Kidney capillary endothelial cell (primary cell): ENCODE measurements at places on chromosomes 6 and 20.
A peak's percentile ranks its signal among the peaks of the same experiment; 100 is the strongest.

DNA sequence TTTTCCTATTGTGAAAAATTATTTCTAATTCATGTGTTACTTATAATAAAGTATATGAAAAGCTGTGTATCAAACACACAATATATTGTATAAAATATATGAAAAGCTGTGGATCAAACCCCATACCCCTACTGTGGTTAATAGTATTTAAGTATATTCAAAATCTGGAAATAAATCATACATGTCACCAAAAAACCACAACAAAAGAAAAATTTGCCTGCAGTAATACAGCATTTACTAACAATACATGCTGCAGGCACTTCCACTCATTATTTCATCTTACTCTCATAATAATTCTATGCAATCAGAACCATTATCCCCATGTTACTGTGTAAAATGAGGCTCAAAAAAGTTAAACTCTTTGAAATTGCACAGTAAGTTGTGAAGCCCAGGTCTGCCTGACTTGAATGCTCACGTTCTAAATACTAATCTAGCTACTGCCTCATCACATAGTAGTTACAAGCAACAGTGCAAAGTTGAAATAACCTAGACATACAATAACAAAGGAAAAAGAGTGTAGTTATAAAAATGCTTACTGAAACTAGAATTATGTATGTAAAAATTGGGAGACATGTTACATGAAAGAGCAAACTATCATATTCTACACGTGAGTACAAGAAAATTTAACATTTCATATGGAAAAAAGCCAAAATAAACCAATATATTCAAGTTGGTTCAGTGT, 61.7 kb downstream of the FAM217A start:
- no peak for DNase-seq

GRCh38 chr20:35823147-35823546, 51.3 kb downstream of the PHF20 start:
- DNase-seq: no peak

- peak; percentile 16 for DNase-seq
These were observed 2.9 kb upstream of the TRIM39 start for GRCh38 chr6:30323806-30324205.

- no peak for DNase-seq
These were observed 53.3 kb upstream of the HFE start for GRCh38 chr6:26033941-26034354.

GRCh38 chr6:12848964-12849808, 132.6 kb downstream of the PHACTR1 start:
- no peak for DNase-seq

- no peak for DNase-seq
These were observed 11.8 kb downstream of the MAP3K4 start for GRCh38 chr6:161003336-161003735.

GRCh38 chr20:24943731-24944130, 5.3 kb upstream of the CST7 start:
- no peak for DNase-seq

DNA sequence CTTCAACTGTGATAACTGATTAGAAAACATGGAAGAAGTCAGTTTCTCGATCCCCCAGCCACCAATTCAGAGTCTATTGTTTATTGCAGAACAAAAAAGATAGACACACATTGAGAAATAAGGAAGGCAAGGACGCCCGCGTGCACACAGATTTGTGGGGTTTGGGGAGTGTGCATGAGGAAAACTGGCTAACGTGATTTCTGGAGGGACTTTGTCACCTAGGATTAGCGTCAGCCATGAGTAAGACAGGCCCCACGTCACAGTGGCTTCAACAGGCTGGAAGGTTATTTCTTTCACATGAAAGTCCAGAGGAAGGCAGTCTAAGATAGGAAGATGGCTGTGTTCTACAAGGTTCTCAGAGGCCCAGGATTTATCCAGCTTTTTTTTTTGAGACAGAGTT, 7.7 kb downstream of the ZNF341 start:
- DNase-seq: no peak

- DNase-seq: no peak
These were observed 2.8 kb downstream of the TMC2 start for GRCh38 chr20:2538931-2539720.

DNA sequence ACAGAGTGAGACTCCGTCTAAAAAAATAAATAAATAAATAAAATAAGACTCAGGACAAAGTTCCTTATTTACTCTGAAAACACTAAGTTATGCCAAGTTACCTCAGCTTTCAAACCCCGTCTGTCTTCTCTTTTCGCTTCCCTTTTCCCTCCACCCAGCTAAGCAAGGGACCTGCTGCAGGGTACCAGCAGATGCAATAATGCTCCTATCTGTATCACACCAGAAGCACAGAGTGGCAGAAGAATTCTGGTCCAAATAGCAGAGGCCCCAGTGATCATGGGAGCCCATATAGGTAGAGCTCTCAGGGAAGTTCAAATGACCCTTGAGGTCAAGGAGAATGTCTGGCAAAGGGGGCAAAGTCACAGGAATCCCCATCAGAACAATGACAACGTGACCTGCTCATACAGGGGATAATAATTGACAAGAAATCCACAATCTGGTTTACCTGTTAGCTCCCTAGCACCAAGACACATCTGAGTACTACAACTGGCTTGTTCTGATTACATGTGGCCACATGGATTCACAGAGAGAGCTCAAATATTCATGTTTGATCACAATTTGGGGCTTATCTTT, 8.7 kb downstream of the GCM1 start:
- no peak for DNase-seq

- DNase-seq: peak; percentile 13
These were observed 74.4 kb downstream of the ITCH start for GRCh38 chr20:34437330-34437986.

DNA sequence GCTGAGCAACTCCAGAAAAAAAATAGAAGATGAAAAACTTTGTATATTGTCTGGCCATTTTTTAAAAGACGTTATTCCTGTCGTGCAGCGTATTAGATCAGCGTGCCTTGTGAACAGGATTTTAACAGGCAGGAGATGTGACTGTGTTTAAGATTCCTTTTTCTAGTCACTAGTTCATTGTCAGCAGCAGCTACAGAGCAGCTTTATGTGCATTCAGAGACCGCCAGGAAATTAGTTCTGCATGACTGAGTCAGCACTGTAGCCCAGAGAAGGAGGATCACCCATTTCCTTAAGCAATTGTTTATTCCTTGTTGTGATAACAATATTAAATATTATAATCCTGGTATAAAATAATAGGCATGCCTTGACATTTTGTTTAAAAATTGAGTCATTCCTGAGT, 75.4 kb upstream of the ADGRB3 start:
- no peak for DNase-seq

GRCh38 chr6:131741688-131742393, 31.0 kb upstream of the CTAGE9 start:
- DNase-seq: no peak

GRCh38 chr20:48194583-48194982, 409.3 kb upstream of the SULF2 start:
- no peak for DNase-seq

- DNase-seq: no peak
These were observed 274.7 kb downstream of the TFAP2A start for GRCh38 chr6:10140136-10140535.

DNA sequence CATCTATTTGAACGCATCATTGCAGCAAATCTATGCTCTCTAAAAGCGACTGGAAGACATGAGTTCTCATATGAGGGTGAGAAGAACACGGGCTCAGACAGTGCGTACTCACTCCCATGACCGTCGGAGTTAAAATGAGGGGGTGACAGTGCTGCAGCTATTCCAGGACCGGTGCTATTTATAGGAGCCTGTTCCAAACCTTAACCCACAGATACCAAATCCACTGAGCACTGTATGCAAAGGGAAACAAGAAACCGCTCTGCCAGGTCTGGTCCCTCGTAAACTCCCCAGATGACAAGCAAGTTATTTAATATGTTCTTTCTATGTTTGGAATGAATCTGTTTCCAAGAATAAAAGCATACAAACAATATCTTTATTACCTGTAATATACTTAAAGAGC, 22.9 kb downstream of the PPP1R3G start:
- no peak for DNase-seq

DNA sequence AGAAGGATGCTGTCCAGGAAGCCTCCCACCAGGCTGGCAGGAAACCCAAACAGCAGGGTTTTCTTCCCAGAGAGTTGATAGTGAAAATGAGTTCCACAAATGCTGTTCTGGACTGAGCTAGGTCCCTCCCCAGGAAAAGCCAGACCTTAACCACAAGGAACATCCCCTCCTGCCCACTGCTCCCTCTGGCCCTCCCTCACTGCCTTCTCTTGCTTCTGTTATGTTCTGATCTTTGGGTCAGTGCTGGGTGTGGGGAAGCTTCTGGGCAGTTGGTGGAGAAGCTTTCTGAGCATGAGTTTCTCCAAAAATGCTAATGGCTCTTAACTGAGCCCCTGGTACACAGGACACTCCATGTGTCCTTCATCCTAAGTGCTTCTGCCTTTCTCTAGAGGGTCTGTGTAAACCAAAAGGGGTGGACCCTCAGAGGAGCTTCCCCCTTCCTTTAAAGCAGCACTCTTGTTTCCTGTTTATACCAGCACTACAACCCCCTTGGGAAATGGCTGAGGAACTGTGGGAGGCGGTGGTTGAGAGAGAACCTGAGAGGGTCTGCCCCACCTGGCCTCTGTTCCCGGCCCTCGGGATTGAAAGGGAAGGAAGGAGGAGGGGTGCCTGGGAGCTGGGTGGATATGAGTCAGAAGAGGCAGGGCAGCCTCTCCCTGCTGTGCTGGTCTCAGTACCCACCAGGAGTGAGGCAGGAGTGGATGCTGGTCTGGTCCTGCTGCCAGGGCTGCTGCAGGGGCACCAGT, 42.0 kb downstream of the CDS2 start:
- peak; percentile 51 for DNase-seq

DNA sequence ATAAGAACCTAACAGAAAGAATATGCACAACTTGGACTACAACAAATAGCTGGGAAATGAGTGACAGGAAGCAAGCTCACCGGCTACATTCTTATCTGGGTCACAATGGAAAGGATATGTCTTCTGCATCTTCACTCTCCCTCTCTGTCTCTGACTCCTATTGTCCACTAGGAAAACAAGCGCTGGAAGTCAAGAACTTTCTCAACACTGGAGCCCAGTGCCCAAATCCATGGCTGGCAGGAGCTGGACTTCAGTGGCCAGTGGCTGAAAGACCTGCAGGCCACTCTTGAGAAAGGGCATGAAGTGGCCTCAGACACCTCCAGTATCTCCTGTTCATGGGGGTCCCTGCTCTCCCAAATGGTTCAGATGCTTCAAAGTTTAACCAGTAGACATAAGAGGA, 62.0 kb downstream of the FAM50B start:
- peak; percentile 84 for DNase-seq

DNA sequence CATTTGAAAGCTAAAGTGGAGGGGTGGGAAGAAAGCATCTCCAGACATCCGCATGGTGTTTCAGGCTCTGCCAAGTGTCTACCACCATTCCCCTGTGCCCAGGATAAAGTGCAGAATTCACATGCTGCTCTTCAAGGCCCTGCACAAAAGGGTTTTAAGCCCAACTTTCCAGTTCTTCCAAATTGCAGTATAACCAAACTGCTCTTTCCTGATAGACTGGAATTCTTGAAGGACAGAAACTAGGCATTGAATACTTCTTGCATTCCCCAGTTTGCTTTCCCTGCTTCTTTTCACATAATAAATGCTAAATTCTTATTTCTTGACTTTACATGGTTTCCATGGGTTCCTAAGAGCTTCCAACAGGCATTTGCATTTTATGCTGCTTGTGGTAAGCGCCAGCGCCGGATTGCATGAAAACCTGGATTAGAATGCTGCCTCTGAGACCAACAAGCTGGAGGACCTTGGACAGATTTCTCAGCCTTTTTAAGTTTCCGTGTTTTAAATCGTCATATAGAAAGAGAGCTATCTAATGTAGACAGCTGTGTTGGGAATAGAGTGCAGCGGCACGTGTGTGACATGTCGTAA, 7.9 kb downstream of the SOX4 start:
- no peak for DNase-seq

- DNase-seq: no peak
These were observed 62.0 kb downstream of the KCNS1 start for GRCh38 chr20:45038745-45039474.

DNA sequence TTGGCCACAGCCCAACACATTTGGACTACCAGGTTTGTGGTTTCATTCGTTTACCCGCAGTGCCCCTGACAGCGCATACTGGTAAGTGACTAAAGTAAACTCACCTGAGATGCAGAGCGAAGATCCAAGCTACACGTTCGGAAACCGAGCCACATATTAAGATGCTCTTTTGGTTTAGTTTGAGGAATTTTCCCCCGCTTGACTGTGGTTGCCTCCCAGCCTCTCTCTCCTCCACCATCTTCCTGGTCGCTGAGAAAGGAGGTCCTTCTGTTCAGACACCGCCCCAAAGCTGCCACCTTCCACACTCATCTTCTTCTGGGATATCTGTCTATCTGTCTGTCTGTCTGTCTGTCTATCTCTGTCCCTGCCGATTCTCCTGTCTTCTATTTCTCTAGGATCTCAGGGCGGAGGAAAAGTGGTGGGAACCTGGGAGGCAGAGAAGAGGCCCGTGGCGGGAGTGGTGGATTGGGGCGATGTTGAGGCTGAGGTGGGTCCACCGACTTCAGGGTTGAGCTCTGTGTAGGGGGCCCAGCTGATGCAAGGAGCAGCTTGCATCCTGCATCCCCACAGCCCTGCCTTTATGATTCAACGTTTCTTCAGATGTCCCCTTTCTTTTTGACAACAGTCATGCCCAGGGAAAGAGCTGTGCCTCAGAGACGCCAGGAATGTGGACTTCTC, 196.9 kb upstream of the ZNF184 start:
- no peak for DNase-seq

DNA sequence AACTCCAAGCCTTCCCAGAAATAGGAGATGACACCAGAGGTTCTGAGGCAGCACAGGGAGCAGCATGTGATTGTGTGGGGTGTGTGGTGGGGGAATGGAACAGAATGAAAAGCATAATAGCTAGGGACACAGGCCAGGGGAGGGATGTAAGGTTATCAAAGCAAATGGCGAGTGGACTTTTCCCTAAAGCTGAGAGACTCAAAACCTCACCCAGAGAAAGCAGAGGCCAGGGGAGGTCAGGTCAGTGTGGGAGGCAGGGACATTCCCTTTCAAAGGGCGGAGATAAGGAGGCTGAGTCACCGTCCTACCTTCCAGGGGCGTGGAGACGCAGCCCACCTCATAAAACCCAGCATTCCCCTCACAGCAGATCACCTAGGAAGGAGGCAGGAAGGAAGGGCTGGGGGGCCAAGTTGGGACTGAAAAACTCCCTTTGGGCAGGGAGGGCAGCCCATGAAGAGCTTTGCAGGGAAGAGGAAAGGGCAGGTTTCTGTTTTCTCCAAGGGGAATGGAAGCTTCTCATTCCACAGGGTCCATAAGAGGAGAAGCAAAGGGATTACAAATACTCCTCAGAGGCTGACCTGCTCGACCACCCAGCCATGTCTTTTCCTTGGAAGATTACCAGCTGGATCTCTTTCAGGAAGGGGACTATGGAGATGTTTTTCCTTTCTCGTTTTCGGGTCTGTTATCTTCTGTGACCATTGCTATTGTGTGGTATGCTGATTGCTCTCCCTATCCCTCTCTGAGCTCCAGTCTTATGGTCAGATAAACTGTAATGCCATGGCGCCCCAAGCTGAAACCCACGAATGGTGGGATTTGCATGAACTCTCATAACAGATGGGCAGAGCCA, 9.6 kb upstream of the LY6G5C start:
- DNase-seq: no peak

GRCh38 chr6:113882336-113883022, 25.3 kb downstream of the MARCKS start:
- no peak for DNase-seq

GRCh38 chr20:17602493-17602892, 32.6 kb downstream of the DSTN start:
- no peak for DNase-seq
